ENCODE measurements at places on chromosomes 3 and 15.

GRCh38 chr15:89664441-89665350 is 9.4 kb upstream of the KIF7 start:
- DNase-seq = no peak

- no peak for DNase-seq
Observed at GRCh38 chr3:108887777-108888176, 65.2 kb downstream of the TRAT1 start.

DNA sequence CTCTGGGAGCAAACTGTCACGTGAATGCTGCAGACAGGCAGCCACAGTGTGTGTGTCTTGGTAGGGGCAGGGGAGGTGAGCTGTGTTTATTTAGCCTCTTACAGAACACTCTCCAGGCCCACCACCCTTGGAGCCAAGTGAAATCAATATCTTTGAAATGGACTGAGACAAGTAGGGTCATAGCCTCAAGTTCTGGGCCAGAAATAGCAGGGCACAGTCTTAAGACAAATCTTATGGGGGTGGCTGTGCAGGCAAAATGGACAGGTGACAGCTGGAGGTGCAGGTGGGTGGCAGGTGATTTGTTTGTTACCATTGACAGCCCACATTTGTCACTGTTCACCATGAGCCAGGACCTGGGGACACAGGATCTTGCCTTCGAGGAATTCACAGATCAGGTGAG is 93.6 kb upstream of the NMNAT3 start:
- DNase-seq = no peak

DNA sequence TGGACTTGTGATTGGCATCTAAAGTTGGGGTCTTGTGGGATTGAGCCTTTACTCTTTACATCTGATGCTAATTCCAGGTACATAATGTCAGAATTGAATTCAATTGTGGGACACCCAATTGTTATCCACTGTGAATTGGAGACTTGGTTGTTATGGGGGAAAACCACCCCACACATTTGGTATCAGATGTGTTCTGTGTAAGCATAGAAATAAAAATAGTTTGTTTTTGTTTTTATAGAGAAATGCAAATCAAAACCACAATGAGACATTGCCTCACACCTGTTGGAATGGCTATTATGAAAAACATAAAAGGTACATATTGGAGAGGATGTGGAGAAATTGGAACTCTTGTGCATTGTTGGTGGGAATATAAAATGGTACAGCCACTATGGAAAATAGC is 58.5 kb downstream of the CPA3 start:
- DNase-seq = no peak

DNA sequence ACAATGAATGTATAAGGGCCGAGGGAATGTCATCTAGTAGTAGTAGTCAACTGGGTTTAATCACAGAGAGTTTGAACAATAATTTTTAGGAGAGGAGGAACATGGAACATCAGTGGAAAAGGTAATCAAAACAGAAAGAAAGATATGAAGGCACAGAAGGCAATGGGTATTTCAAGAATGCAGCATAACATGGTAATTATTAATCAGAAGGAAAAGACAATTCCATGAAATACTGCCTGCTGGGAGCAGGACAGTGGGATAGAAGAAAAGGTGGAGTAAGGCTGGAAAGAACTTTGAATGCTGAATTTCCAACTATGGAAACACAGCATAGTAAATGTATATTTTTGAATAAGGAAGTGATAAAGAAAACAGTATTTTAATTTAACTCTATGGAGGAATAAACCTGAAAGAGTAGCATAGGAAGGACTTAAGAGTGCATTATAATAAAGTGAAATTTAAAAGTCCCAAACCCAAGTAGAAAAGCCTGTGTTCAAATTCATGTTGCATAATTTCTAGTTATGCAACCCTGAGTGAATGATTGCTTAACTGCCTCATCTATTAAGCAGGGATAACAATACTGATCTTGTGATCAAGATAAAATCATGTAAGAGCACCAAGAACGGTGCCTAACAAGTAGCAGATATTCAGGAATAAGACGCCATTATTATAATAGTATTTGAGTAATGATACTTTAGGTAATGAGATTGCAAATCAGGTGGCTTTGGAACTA is 357.7 kb downstream of the TBC1D5 start:
- DNase-seq = no peak

DNA sequence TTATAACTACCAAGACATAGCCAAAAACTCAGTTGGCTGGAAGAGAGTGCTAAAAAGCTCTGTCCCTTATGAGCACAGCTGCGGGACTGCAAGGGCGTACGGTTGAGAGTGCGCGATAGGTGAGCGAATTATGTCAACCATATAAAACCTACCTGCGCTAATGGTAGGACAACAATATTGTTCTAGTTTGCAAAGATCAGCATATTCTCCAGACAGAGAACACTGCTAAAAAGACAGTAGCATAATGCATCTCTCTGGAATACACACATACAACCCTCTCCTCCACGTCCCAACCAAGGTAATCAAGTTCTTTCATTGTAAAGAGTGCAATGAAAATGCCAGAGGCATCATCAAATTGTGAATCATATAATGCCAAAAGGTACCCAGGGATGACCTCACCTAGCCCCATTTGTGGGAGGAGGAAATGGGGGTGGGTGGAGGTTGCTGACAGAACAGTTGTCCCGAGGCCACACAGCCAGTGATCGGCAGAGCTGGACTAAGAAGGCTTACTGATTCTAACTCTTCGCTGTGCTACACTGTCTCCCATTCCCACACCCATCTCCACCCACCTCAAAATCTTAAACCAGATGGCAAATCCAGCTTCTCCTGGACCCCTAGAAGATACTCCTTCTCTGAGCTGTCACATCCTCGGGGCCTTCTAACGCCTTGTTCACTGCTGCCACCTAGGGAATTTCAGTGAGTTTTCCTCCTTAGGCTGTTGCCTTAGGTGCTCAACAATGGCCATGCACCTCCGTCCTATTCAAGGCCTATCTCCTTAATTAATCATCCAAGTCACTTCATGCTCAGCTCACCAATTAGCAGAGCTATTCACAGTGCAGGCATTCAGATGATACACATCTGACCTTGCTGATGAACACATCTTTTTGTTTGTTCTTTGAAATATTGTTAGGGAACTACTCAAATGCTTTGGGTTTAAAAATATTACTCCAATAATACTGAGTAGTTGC is 60.7 kb downstream of the RPL22L1 start:
- DNase-seq = peak; percentile 14

DNA sequence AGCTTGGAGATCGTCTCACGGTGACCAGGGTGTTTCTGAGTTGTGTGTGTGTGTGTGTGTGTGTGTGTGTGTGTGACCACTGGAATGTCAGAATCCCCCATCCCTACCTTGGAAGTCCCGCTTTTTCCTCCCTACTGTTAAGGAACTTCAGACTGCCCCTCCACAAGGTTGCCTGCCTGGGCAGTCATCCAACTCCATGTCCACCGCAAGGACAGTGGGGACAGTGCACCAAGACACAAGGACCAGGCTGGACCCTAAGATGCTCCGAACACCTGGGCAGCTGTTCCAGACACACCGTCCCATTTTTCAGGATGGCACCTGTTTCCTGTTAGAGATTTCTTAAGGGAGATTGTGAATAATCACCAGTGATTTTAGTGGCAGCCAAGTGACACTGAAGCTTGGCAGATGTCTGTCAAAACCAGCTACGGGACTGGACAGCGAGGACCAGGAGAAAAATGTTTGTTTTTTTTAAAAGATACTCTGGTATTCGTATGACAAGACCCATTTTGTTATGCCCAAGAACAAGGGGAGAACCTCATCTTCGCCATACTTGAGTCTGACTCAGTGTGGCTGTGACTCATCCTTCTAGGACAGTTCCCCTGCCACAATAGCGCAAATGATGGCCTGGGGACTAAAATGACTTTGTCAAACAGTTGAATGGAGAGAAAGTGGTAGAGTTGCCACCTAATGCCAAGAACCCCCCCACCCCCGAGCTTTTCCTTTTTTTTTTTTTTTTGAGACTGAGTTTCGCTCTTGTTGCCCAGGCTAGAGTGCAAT is 15.5 kb downstream of the PAQR9 start:
- DNase-seq = no peak

- DNase-seq = no peak
Observed at GRCh38 chr15:71997691-71998090, 120.3 kb downstream of the MYO9A start.

- no peak for DNase-seq
Observed at GRCh38 chr3:40766396-40766795, 241.6 kb downstream of the ZNF621 start.

GRCh38 chr15:77474310-77474988 is 53.8 kb downstream of the HMG20A start:
- no peak for DNase-seq

GRCh38 chr3:52084954-52085680 is 28.7 kb upstream of the DUSP7 start:
- no peak for DNase-seq

GRCh38 chr3:98962189-98962930 is 60.9 kb upstream of the DCBLD2 start:
- no peak for DNase-seq

- DNase-seq = no peak
Observed at GRCh38 chr15:83581381-83581780, 72.5 kb upstream of the ADAMTSL3 start.

DNA sequence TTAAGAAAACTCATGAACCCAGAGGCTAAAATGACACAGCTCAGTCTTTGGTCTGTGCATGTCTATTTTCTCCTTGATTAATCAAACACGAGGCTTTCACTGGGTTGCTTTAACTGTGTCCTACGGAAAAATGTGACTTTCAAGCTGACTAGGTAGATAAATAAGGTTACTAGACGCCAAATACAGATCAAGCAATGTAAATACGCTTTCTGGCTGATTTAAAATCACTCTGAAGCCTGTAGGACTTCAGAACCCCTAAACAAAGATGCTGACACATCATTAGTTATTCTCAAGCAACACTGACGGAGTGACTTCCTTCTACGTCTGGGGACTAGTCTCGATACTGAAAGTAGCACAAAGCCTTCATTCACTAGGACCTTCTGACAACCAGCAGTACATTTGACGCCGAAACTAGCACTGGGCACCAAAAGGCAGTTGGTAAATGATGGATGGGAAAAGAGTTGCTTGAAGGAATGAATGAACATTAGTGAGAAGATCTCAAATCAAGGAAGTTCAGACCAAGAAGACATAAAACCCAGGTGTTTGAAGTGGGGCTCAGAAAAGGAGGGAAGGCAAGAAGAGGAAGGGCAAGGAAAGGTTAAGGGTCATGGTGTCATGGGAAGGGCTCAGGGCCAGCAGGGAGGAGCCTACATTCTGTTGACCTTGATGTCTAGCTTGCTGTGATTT is 67.1 kb upstream of the CDV3 start:
- DNase-seq = no peak

GRCh38 chr3:155065537-155065936 is 14.6 kb upstream of the MME start:
- DNase-seq = no peak
